ENCODE measurements at places on chromosomes 4 and X.

- no peak for DNase-seq
Observed at GRCh38 chr4:39889226-39889625, 88.5 kb downstream of the PDS5A start.

- DNase-seq = no peak
Observed at GRCh38 chr4:124386648-124387047, 325.9 kb downstream of the ANKRD50 start.

- no peak for DNase-seq
Observed at GRCh38 chr4:25163196-25163595, 2.9 kb upstream of the SEPSECS start.

- DNase-seq = no peak
Observed at GRCh38 chrX:29627833-29628232, 587.5 kb upstream of the MAGEB2 start.

DNA sequence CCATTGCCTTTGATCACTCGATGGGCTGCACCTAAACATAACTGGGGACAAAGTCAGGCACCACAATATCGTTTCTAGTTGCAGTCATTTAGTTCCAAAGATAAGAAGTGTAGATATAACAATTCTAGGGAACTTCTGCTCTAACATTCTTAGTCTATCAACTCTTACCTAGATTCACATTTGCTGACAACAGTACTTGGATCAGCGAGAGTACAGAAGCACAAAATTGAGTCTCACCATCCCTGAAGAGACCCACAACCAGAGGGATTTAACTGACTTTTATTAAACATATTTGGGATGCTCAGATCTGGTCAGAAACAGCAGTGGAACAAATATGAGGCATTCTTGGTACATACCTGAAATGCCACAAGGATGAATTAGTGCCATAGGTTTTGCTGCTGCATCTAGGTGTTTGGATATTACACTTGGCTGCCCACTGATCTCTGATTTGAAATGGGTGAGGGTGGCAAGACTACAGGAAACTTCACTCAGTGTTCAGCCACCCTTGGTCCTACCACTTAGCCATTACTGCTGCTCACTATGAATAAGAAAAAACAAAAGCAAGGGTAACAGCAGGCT, 28.9 kb upstream of the HUWE1 start:
- no peak for DNase-seq

- DNase-seq = no peak
Observed at GRCh38 chrX:132834109-132834508, 124.3 kb downstream of the HS6ST2 start.

All from H1 (cell line).